ENCODE measurements at places on chromosomes 13 and 19.

DNA sequence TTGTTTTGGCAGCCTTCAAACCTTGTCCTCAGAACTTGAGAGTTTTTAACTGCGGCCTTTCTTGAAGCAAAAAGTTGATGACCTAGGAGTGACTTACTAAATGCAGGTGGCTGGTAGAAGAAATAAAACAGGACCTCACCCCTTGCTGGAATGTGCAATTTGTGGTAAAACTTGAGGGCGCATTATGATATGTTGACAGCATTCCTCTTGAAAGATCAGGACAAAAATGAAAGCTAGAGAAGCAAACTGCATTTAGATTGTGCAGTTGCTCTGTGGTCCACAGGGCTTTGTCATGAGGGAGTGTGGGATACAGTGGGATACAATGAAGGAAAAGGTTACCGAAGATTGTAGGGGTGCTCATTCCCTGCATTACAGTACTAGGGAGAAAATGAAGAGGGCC lies 504.2 kb downstream of the GPC6 start:
- no peak for DNase-seq

DNA sequence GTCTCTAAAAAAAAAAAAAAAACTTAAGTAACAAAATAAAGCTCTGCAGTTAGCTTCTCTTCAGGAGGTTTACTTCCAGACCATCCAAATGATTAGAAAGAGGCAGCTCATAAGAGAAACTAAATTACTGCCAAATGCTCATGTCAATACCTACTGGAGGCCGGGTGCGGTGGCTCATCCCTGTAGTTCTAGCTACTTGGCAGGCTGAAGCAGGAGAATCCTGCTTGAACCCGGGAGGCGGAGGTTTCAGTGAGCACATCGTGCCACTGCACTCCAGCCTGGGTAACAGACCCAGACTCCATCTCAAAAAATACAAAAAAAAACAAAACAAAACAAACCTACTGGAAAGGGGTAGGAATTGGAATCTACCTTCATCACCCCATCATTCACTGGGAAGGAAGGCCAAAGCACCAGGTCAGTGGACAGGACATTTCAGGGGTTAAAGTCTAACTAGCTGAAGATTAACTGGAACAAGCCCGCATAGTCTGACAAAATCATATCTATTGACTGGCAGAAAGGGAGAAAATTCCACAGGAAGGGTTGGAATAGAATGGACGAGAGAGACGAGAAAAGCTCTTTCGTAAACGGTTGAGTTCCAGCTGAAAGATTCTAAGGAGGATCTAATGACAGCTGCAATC lies 1.3 kb downstream of the ZFP14 start:
- DNase-seq, result no peak

DNA sequence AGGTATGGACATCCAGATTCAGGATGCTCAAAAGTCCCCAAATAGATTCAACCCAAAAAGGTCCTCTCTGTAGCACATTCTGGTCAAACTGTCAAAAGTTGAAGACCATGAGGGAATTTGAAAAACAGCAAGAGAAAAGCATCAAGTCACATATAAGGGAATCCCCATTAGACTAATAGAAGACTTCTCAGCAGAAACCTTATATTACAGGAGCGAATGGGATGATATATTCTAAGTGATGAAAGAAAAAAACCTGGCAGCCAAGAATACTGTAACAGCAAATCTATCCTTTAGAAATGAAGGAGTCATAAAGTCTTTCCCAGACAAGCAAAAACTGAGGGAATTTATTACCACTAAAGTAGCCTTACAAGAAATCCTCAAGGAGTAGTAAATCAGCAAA lies 29.7 kb downstream of the FXYD5 start:
- no peak for DNase-seq

GRCh38 chr19:43446746-43447489 lies 18.5 kb downstream of the LYPD3 start:
- peak; percentile 37 for DNase-seq

DNA sequence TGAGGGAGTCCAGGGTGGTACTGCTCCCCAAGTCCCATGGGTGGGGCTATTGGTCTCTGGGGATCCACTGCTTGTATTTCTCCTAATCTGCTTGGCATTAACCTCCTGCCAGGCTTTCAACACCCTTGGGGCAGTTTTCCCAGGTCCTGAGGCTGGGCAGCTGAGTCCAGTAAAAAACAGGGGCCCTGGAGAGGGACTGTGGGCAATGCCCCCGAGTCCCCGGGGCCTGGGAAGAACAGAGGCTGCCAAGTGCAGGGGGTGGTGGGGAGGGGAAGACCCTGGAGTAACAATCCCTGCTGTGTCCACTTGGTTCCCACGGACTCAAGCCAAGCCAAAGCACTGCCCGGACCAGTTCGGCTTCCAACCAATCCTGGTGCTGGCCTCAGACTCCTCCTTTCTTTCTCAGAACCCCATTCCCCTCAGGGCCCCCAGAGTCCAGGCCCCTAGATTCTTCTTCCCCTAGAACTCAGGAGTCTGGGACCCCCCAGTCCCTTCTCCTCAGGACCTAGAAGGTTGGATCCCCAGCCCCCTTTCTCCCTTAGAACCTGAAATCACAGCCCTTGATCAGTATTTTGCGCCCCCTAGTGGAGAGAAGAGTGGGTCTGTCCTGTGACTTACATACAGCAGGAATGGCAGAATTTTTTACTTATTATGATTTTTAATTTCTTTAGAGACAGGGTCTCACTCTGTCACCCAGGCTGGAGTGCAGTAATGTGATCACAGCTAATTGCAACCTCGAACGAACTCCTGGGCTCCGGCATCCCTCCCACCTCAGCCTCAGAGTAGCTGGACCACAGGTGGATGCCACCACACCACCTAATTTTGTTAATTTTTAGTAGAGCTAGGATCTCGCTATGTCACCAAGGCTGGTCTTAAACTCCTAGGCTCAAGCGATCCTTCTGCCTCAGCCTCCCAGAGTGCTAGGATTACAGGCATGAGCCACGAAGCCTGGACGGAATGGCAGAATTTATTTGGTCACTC lies 3.7 kb upstream of the CLPTM1 start:
- DNase-seq, result peak; percentile 19

GRCh38 chr13:62193919-62194318 lies 778.3 kb upstream of the PCDH20 start:
- DNase-seq, result no peak

DNA sequence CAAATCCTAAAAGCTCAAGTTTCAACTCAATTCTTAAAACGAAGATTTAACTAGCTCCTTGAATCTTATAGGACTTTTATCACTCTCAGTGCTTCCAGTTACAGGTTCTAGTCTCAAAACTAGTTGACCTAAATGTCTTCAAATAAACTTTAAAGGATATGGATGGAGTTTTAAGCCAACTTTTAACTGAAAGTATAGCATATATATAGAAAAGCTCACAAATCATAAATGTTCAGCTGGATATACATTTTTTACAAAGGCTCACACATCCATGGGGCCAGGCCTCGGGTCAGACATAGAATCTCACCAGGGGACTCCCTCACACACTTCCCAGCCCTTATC lies 47.1 kb upstream of the ARHGEF7 start:
- DNase-seq, result no peak
